ENCODE measurements at places on chromosomes 16 and 17. TPM values are rescaled to one million over a fixed set of nuclear protein-coding genes. Genes with fewer than 3 reads are reported as not detected.

DNA sequence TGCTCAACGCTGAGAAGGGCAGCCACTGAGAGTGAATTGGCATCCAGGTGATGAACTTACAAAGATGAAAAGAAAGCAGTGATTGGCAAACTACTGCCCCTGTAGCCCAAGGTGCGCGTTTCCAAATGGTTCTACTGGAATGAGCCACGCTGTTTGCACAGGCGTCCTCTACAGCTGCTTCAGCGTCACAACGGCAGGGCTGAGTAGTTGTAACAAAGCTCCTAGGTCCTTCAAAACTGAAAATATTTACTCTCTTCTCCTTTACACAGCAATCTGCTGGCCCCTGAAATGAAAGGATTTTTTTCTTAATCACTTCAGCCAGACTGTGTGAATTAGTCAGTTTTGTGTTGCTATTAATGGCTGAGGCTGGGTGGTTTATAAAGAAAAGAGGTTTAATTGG is 107.2 kb upstream of the FOXF1 start:
- no peak overlapping the region for H3K4me3 ChIP-seq
- no peaks in the 10 kb centered on the region for H3K36me3 ChIP-seq
- H3K27ac ChIP-seq = no peak overlapping the region
- no peak for DNase-seq
- H3K27me3 ChIP-seq = no peaks in the 10 kb centered on the region

DNA sequence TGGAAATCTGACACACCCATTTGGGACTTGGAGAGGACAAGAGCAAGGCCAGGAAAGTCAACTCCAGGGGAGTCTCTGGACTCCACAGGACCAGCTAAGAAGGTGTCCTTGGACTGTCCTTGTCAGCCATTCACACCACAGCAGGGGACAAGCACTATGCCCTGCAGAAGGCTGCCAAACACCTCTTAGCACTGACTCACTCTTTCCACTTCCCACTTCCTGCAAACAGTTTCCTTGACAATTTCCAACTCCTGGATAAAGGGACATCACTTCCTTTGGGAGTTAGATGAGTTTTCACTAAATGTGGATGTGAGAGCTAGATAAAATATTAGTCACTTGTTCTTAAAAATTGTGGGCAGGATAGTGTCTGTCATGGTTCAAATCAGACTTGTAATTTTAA is 37.8 kb upstream of the BCAR1 start:
- H3K4me3 ChIP-seq = no peak overlapping the region
- H3K36me3 ChIP-seq = peaks cover 30% of the 10 kb centered on the region
- peaks cover 20% of the 10 kb centered on the region for H3K4me1 ChIP-seq
- no peak for DNase-seq

- no peaks in the 10 kb centered on the region for H3K27me3 ChIP-seq
- no peak overlapping the region for H3K27ac ChIP-seq
- H3K4me3 ChIP-seq = no peak overlapping the region
These were observed 111.7 kb downstream of the SDR42E1 start for GRCh38 chr16:81899601-81900000.

DNA sequence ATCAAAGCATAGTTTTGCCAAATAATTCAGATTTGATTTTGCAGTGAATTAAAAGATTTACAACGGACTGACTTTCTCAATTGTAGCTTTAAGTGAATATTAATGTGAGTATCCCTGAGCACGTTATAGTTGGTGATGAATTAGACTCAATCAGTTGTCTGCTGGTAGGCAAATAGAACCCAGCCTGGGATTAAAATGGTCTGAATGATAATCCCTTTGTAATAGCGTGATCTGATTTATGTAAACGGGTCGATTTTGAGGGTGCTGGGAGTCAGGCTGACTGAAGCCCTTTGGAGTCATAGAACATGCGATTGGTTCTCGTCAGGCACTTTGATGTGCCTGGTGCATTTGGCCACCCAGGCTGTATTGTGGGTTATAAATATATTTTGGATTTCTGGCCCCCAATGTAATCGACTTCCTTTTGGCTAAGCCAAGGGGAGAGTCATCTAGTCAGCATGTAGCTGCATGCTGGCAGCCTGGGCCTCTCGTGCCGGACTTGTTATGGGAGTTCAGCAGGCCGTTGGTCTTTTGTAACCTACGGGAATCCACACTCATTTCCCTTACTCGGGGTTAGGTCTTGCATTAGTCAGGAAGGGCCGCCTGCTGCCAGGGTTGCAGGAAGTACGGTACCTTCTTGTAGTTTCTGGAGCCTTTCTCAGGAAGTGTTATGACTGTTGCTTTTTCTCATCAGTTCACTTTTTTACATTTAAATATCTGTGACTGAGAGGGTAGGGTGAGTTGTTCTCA is 5.4 kb downstream of the PGS1 start:
- peak overlapping the region; percentile 68 for H3K4me3 ChIP-seq
- peak; percentile 66 for DNase-seq
- peaks cover 87% of the 10 kb centered on the region for H3K4me1 ChIP-seq

ZNF319 gene
- total RNA-seq = 20.2 TPM

TSPOAP1 gene
- 69.4 TPM for total RNA-seq

TEKT1 gene
- total RNA-seq = not detected

DNA sequence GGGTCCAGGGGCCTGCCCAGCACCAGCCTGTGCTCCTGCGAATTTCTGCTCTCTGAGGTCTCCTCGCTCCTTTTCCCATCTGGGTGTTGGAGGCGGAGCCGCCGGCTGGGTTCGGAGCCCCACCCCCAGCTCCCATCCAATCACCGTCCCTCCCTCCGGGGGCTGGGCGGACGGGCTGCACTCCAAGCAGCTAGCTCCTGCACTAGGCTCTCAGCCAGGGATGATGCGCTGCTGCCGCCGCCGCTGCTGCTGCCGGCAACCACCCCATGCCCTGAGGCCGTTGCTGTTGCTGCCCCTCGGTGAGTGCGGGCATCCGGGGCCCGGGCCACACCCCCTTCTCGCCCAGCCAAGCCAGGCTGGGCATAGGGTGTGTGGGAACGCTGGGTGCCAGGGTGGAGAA is at the start of gene NRN1L:
TSS of gene NRN1L (plus strand) at position 202 of the 400 bp plus-strand sequence. CDS start at position 221, 19 bp downstream.
- H3K27ac ChIP-seq = no peak within 1 kb of the TSS
- no peak within 1 kb of the TSS for H3K4me3 ChIP-seq
- no peak for DNase-seq
- peaks cover 40% of the 10 kb centered on the region for H3K36me3 ChIP-seq
- H3K4me1 ChIP-seq = no peaks in the 10 kb centered on the region
- H3K27me3 ChIP-seq = no peaks in the 10 kb centered on the region

DNA sequence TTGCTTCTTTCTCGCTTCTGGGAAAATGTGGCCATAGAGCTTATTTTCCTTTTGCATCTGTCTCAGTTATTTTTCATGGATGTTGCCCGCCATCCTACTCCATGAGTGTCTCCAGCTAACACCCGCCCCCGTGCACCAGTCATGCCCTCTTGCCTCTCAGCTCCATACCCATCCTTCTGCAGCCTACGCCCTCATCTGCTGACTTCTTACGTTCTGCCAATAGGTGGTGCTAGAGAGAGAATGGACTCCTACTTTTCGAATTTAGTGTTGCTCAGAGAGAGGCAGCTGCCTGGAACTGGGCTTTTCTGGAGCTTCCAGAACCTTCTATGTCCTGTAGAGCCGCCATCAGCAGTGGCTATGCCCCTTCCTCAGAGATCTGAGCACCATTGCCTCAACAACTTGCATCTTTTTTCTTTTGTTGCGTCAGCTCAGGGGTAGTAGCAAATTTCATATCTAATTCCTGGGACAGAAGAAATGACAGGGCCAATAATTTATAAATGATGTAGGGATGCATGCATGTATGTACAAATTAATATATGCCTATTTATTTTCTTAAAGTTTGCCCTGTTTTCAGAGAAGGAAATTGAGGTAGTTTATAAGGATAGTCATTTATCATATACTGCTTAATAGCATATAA is 119.7 kb upstream of the MYOCD start:
- H3K36me3 ChIP-seq = no peaks in the 10 kb centered on the region
- no peaks in the 10 kb centered on the region for H3K4me1 ChIP-seq
- DNase-seq = no peak
- H3K27ac ChIP-seq = no peak overlapping the region
- H3K27me3 ChIP-seq = no peaks in the 10 kb centered on the region
- no peak overlapping the region for H3K4me3 ChIP-seq

- H3K27ac ChIP-seq = peak overlapping the region; percentile 58
- DNase-seq = no peak
These were observed 31.5 kb upstream of the LITAF start for GRCh38 chr16:11618107-11618717.

- DNase-seq = no peak
- no peak overlapping the region for H3K4me3 ChIP-seq
- peaks cover 30% of the 10 kb centered on the region for H3K36me3 ChIP-seq
- H3K27me3 ChIP-seq = no peaks in the 10 kb centered on the region
- no peak overlapping the region for H3K27ac ChIP-seq
These were observed 13.9 kb downstream of the TSPOAP1 start for GRCh38 chr17:58314706-58315015.

Measured in activated CD4-positive, alpha-beta memory T cell treated with anti-CD3 and anti-CD28 coated beads, Interleukin-2, amount 10 ng/mL, durations not matched to agents 7 days and 5 days (primary cell).